H1 (cell line): ENCODE measurements at places on chromosomes 2 and 18. TPM values are rescaled to one million over a fixed set of nuclear protein-coding genes. Genes with fewer than 3 reads are reported as not detected.

- H3K27me3 ChIP-seq = no peaks in the 10 kb centered on the region
- DNase-seq = no peak
- H3K4me3 ChIP-seq = no peak overlapping the region
- H3K27ac ChIP-seq = no peak overlapping the region
- no peaks in the 10 kb centered on the region for H3K36me3 ChIP-seq
- no peaks in the 10 kb centered on the region for H3K4me1 ChIP-seq
Measured at GRCh38 chr2:40625849-40626248, 174.0 kb upstream of the SLC8A1 start.

DNA sequence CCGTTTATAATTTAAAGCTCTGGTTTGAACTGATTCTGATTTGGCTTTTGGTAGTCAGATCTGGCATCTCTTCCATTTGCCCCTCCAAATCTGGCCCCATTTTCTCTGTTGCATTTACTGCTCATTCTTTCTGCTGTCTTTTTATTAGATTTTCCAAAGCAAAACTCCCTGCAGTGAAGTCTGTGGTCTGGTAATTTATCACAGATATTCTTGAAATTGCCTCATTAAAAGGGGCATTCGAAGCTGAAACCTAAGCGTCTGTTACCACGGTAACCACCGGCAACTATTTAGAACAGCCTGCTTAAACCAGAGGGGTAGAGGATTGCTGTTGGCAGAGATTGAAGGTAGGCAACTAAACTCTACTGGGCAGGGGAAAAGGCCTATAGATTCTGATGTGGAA lies 111.5 kb upstream of the UPP2 start:
- DNase-seq = no peak
- no peak overlapping the region for H3K4me3 ChIP-seq
- no peaks in the 10 kb centered on the region for H3K36me3 ChIP-seq
- no peaks in the 10 kb centered on the region for H3K27me3 ChIP-seq
- no peaks in the 10 kb centered on the region for H3K4me1 ChIP-seq
- H3K27ac ChIP-seq = no peak overlapping the region

- no peaks in the 10 kb centered on the region; the same call in 1 of the 2 replicates for H3K27me3 ChIP-seq
- H3K4me1 ChIP-seq = no peaks in the 10 kb centered on the region
- H3K4me3 ChIP-seq = no peak overlapping the region
- H3K27ac ChIP-seq = no peak overlapping the region
- H3K36me3 ChIP-seq = no peaks in the 10 kb centered on the region
Measured at GRCh38 chr2:160087854-160088745, 25.7 kb upstream of the PLA2R1 start.

GRCh38 chr2:47098953-47099352 lies 56.2 kb downstream of the STPG4 start:
- H3K4me1 ChIP-seq = no peaks in the 10 kb centered on the region
- no peak overlapping the region for H3K27ac ChIP-seq

DNA sequence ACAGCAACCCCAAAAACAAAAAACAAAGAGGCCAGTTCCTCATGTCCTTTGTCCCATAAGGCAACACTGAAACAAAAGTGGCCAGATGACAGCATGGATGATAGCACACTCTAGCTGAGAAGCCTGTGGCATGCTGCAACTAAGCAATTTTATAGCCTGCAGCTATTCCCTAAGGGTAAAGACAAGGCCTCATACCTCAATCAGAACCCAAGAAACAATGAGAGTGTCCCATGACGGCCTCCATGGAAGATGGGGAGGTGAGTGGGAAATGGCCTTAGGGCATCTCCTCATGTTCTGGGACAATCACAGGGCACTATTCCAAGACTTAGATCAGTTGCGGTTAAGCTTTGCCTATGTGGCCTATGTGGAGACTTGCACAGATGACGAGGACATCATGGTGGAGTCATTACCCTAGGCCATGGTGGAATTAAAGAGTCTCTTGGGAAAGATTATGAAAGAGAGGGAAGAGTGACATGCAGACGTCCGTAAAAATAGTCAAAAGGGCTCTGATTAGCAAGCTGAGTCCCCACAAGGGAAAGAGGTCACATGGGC lies 103.1 kb downstream of the INO80D start:
- H3K4me1 ChIP-seq = no peaks in the 10 kb centered on the region
- H3K36me3 ChIP-seq = no peaks in the 10 kb centered on the region
- DNase-seq = no peak
- H3K27me3 ChIP-seq = no peaks in the 10 kb centered on the region
- H3K4me3 ChIP-seq = no peak overlapping the region

The DUSP2 gene
- total RNA-seq = 8.7 and 10.1 TPM in 2 replicates

DNA sequence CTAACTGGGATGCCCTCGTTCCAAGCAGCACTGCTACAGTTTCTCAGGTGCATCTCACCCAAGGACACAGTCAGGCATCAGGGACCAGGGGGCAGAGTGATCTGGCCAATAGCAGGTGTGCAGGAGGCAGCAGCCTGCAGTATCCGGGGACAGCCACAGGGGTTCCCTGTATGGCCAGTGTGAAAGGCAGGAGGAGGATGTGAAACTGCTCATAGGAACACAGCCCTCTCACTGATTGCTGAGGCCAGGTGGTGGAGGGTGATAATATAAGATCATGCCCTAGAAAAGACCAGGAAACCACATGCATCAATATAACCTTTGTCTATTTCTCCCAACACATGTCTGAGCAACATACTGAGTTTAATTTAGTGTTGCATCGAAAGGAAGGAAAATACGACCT lies 112.7 kb upstream of the TACR1 start:
- no peak overlapping the region for H3K4me3 ChIP-seq
- H3K4me1 ChIP-seq = no peaks in the 10 kb centered on the region
- no peaks in the 10 kb centered on the region for H3K36me3 ChIP-seq

DNA sequence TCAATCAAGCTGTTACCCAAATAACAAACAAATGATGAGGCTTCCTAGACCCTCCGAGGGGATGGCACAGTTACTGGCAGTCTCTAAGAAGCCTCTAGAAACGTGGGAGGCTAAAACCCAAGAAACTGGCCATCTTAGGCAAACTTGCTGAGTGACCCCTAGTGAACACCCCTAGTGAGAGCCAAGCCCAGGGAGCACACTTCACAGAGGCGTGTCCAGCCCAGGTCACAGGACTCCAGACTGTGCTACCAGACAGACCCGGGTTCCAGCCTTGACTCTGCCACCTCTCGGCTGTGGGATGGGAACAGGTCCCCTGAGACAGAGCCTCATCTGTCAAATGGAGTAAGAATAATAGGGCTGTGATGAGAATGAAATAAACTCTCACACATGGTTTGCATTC lies 83.5 kb upstream of the ASAP2 start:
- no peak overlapping the region for H3K27ac ChIP-seq
- H3K36me3 ChIP-seq = no peaks in the 10 kb centered on the region
- no peak overlapping the region for H3K4me3 ChIP-seq
- H3K27me3 ChIP-seq = no peaks in the 10 kb centered on the region; the same call in 1 of the 2 replicates

GRCh38 chr18:59143441-59143840 lies 3.8 kb downstream of the SEC11C start:
- peaks cover 4% of the 10 kb centered on the region for H3K4me1 ChIP-seq
- H3K36me3 ChIP-seq = no peaks in the 10 kb centered on the region
- H3K27ac ChIP-seq = no peak overlapping the region
- H3K27me3 ChIP-seq = no peaks in the 10 kb centered on the region
- no peak overlapping the region for H3K4me3 ChIP-seq

- no peaks in the 10 kb centered on the region for H3K27me3 ChIP-seq
- no peak overlapping the region for H3K27ac ChIP-seq
Measured at GRCh38 chr2:213227458-213227857, 56.8 kb upstream of the SPAG16 start.

The SCYGR4 gene
- not detected in 2 replicates for total RNA-seq

DNA sequence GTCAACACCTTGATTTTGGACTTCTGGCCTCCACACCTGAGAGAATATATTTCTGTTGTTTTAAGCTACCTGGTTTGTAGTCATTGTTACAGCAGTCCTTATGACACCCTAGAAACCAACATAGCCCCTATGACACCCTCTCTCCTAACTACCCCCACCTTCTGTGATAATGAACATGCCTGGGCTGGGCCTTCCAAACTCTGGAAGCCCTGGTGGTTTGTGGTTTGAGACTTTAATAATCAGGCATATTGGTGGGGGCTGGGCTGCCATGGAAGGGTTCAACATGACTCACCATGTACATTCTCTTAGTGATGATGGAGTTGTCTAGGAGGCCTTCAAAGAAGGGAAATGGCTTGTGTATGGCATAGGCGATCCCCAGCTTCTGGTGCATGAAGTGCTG lies 3.3 kb downstream of the SP110 start:
- no peak for DNase-seq
- no peaks in the 10 kb centered on the region for H3K27me3 ChIP-seq
- no peaks in the 10 kb centered on the region for H3K4me1 ChIP-seq
- H3K4me3 ChIP-seq = no peak overlapping the region
- no peaks in the 10 kb centered on the region for H3K36me3 ChIP-seq
- H3K27ac ChIP-seq = no peak overlapping the region

DNA sequence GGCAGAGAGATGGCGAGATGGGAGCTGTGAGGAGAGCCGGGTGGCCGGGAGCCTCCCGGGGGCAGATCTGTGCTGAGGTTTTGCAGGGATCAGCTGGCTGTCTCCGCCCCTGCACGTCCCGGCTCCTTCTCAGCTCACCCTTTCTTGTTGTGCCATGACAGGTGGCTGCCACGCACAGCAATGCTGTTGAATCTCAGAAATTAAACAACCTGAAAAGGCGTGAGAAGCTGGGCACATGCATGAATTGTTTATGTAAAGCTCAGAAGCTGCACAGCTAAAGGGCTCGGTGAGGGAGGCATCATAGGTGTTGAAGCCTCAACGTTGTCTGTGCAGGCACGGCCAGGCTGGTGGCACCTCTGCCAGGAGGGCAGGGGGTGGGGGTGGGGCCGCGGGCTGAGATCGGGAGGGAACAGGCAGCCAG lies 858 bp upstream of the RTP5 start:
- H3K4me3 ChIP-seq = no peak overlapping the region
- no peaks in the 10 kb centered on the region; the same call in 1 of the 2 replicates for H3K27me3 ChIP-seq
- H3K4me1 ChIP-seq = peaks cover 4% of the 10 kb centered on the region; the same call in 1 of the 2 replicates
- DNase-seq = no peak

DNA sequence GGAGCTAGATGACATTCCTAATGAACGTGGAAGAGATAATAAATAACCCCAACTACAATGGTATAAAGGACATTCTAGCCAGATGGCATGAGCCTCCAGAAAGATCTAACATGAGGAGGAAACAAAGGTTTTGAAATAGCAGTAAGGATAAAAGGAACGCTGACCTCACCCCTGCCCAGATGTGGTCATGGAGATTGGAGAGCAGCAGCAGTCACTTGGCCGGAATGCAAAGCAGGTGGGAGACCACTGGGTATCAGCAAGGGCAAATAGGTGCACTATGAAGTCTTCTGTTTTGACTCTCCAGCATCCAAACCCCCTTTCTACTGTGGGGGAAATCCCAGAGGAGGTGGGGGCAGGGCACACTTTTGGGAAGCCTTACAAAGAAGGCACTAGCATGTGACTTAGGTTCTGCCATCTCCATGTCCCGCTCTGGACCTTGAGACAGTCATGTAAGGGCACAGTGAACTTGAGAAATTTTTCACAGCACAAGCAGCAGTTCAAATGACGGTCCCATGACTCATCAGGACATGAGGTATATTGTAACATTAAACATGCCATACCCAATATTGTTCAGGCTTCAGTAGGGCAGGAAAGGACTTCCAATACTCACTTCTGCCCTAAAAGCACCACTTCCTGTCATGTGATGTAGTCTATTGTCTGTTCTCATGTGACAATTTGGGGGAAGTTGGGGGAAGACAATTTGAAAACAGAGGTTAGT lies 55.2 kb downstream of the METTL4 start:
- H3K27me3 ChIP-seq = no peaks in the 10 kb centered on the region
- no peak overlapping the region for H3K4me3 ChIP-seq
- no peaks in the 10 kb centered on the region for H3K4me1 ChIP-seq
- no peaks in the 10 kb centered on the region for H3K36me3 ChIP-seq
- DNase-seq = no peak
- H3K27ac ChIP-seq = no peak overlapping the region

GRCh38 chr18:23114171-23114881 lies 21.0 kb upstream of the CABLES1 start:
- no peak overlapping the region for H3K4me3 ChIP-seq
- H3K27me3 ChIP-seq = no peaks in the 10 kb centered on the region
- no peaks in the 10 kb centered on the region for H3K4me1 ChIP-seq
- no peak overlapping the region for H3K27ac ChIP-seq
- DNase-seq = no peak
- H3K36me3 ChIP-seq = no peaks in the 10 kb centered on the region

DNA sequence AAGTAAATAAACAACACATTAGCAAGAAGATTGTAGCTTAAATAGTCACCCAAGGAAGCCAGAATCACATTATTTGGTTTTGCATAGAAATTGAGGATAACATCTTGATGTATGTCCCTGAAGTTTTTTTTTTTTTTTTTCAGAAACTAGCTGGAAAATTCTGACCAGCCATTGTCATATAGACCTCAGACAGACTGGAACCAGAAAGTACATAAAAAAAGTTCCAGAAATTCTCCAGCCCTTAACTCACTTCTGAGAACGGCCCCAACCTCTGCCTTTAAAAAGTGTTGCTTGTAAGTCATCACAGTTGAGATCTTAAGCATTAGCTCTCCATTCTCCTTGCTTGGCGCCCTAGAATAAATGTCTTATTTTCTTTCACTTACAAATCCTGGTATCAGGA lies 350.5 kb downstream of the CCDC85A start:
- no peaks in the 10 kb centered on the region for H3K4me1 ChIP-seq
- no peak overlapping the region for H3K27ac ChIP-seq
- no peaks in the 10 kb centered on the region for H3K36me3 ChIP-seq
- no peak overlapping the region for H3K4me3 ChIP-seq

DNA sequence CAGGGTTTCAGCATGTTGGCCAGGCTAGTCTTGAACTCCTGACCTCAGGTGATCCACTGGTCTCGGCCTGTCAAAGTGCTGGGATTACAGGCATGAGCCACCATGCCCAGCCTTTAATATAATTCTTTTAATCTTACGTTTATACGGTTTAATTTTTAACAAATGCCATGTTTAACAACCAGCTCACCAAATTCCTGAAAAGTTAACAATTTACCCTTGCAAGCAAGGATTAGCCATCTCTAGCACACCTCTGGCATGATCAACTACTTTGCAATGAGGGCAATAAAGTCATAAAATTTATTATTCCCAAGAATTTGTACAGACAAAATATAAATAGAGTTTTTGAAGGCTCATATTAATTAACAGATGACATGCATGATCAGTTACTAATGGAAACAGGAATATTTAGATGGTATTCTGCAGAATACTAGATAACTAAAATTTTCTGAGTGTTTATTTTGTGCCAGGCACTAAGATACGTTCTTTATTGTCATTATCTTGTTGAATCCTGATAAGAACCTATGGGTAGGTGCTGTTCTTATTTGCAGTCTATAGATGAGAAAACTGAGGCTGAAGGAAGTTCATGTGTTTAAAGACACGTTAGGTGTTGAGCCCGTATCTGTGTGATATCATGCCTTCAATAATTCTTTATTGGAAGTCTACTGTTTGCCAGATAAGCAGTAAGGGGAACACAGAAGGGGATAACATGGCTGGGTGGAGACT lies 190.1 kb downstream of the CDCA7 start:
- DNase-seq = no peak
- no peaks in the 10 kb centered on the region; the same call in 1 of the 2 replicates for H3K36me3 ChIP-seq
- no peaks in the 10 kb centered on the region for H3K4me1 ChIP-seq
- no peaks in the 10 kb centered on the region for H3K27me3 ChIP-seq
- no peak overlapping the region for H3K27ac ChIP-seq
